ENCODE measurements at places on chromosomes 1 and 21.

DNA sequence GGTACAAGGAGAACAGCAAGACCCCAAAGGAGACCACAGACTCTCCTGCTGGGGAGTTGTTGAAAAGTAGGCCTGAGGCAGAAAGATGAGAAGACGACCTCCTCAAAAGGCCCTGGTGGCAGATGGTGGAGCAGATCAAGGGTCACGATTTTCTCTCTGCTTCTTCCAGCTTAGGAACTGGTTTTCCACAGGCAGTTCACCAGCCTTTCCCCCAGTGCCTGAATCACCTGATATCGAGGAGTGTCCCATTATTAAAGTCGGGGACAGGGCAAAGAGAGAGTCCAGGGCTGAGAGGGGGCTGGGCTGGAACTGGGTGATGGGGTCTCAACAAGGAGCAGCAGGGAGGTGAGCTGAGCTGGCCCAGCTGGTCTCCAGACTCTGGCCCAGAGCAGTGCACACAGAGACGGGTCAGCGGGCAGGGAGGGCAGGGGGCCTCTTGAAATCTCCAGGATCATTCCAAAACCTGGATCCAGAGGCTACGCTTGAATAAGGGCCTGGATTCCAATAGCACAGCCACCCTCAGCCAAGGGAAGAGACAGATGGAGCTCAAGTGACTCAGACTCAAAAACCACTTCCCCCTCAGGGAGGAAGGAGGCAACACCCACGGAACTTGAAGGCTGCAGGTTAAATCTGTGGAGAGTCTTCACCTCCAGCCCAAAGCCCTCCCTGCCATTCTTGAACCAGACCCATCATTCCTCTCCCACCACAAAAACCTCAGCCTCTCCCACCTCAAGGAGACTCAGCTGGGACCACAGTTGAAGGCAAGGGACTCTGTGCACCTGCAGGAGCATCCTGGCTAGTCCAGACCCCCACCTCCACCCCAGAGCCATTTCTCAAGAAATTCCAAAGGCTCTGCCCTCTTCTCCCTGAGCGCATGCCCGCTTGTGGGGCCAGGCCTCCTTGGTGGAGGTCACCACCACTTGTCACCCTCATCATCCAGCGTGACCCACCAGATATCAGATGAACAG, at the start of gene S100A5:
TSS of gene S100A5 (minus strand) at position 541 of the 968 bp plus-strand sequence. CDS start 743 bp downstream, outside the sequence.
- no peak for DNase-seq

GRCh38 chr1:65289449-65289848, 19.9 kb upstream of the DNAJC6 start:
- no peak for DNase-seq

DNA sequence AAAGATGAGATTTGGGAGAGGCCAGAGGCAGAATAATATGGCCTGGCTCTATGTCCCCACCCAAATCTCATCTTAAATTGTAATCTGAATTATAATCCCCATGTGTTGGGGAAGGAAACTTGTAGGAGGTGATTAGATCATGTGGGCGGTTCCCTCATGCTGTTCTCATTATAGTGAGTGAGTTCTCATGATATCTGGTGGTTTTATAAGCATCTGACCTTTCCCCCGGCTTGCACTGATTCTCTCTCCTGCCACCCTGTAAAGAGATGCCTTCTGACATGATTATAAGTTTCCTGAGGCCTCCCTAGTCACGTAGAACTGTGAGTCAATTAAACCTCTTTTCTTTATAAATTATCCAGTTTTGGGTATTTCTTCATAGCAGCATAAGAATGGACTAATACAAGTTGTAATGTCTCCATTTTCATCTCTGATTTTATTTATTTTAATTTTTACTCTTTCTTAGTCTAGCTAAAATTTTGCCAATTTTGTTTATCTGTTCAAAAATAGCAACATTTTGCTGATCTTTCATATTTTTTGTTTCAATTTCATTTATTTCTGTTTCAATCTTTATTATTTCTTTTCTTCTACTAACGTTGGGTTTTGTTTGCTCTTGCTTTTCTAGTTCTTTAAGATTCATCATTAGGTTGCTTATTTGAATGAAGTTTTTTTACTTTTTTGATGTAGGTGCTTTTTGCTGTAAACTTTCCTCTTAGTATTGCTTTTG, 67.0 kb upstream of the ZRANB2 start:
- no peak for DNase-seq

- no peak for DNase-seq
These were observed 27.1 kb upstream of the KCTD3 start for GRCh38 chr1:215539803-215540570.

DNA sequence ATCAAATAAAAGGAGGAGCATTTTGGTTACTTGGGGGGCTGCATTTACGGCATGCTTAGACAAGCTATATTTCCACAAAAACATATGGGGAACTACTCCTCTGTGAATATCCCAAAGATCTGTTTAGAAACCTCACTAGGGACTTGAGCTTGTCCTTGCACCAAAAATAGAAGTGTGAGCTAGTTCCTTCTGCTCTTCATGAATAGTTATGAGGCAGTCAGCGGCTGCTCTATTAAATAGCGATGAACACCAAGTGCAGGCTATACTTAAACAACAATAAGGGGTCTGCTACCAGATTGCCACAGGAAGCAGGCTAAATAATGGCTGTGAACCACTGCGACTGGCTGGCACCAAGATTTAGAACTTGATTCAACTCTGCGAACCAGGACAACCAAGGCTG, 190.1 kb downstream of the PCP4 start:
- no peak for DNase-seq

- no peak for DNase-seq
These were observed 76.4 kb upstream of the ZBTB18 start for GRCh38 chr1:243974451-243975292.

GRCh38 chr1:43577655-43578542, 47.2 kb downstream of the PTPRF start:
- DNase-seq: no peak

GRCh38 chr1:209433649-209434031, 149.9 kb upstream of the CAMK1G start:
- DNase-seq: no peak

DNA sequence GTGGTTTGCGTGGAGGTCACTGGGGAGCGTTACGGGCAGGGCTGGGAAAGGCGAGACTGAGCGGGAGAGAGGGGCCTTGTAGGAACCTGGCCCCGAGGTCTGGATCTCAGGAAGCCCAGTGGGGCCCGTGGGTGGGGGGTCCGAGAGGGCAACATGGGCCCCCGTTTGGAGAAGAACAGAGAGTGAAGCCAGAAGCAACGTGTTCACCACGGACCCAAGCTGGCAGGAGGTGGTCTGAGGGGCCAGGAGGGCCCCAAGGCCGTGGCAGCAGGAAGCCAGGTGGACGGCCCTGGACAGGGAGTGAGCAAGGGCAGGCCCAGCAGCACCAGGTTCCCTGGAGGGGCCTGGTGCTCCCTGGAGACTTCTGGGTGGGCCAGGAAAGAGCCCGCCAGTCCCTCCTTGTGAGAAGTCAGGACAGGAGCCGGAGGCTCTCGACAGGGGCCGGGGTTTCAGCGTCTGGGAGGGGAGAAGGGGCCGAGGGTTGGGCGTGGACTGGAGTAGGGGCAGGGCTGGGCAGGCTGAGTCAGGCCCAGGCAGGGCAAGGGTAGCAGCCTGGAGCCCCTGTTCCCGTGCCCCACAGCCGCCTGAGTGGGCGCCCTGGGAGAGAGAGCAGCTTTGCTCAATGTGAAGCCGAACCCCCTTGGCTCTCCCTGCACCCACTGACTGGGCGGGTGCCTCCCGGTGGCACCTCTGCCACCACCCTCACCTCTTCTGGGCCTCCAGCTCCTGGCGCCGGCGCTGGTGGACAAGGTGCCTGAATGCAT, 33.5 kb downstream of the CFAP74 start:
- no peak for DNase-seq

- no peak for DNase-seq
These were observed 10.1 kb downstream of the DISP3 start for GRCh38 chr1:11488966-11489625.

GRCh38 chr1:2014741-2015735, 4.1 kb upstream of the GABRD start:
- DNase-seq: no peak

DNA sequence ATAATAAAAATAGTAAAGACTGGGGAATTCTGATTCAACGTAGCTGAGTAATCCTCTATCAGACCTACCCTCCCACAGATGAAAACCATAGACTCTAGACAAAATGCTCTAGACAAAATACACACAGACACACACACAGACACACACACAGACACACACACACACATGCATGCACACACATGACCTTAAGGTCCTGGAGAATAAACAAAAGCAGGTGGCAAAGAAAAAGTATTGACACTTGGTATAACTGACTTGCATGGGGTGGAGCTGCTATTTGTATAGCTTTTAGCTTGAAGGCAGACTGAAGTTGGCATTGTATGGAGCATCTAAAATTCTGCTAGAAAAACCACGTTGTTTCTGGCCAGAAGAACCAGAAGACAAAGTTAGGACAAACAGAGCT, 29.3 kb downstream of the C1orf141 start:
- DNase-seq: no peak

GRCh38 chr1:100053727-100054126, 79.0 kb downstream of the SASS6 start:
- no peak for DNase-seq

DNA sequence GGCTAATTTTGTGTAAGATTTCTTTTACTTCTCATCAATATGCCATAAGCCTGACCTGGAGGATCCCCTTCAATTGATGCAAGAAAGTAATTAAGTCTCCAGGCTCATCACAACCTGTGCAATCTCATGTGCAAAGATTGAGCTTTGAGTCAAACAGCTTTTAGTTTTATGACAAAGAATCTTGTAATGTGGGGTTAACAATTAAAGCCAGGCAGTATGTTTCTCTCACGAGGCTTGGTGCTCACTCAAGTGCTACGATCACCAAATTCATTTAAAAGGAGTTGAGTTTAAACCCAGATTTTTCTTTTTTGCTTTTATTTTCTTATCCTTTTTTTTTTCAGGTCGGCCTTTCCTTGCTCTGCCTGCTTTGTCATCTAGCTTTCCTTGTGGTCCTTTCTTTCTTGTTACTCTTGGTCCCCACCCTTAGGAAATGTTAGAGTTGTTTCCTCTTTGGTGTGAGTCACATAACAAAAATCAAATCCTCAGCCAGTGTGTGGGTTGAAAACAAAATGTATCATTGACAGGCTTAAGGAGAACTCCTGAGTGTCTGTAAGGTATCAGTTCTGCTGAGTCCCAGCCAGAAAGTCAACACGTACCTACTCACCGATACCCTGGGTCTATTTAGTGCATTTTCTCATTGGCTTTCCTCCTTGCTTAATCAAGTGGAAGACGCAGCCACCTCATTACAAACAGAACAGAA, 1037.2 kb downstream of the ADGRL2 start:
- no peak for DNase-seq

DNA sequence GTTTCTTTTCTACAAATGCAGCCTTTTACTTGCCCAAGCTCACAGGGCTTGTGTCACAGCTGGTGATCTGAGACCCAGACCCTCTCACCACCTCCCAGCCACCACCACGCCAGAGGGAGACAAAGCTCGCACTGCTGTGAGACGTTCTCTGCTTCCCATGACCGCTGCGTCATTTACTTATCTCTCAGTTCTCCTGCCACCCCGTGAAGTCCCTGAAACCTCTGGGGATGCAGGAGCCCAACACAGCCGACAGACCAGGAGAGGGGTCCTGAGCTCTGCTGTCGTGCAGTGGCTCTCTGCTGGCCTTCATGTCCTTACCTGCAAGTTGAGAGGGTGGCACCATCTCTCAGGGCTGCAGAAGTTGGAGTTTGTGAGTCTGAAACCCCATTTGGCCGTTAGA, 77.7 kb downstream of the SLC16A1 start:
- no peak for DNase-seq

DNA sequence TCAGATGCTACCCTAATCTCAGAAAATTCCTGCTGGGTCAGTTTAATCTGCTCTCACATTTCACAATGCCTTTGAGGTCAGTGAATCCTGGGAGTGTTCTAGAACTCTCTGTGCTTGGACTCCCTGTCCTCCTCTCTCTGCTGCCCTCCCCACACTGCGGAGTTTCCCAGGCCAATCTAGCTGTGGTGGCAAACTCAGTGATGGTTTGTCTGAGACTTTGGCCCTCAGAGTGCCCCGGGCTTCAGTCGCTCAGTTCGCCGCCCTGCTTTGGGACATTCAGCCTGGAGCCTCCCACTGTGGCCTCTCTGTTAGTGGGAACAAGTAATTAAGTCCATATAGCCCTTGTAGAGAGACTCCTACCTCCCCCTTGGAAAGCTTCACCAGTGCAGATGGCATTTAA, 7.1 kb downstream of the C1orf226 start:
- no peak for DNase-seq

DNA sequence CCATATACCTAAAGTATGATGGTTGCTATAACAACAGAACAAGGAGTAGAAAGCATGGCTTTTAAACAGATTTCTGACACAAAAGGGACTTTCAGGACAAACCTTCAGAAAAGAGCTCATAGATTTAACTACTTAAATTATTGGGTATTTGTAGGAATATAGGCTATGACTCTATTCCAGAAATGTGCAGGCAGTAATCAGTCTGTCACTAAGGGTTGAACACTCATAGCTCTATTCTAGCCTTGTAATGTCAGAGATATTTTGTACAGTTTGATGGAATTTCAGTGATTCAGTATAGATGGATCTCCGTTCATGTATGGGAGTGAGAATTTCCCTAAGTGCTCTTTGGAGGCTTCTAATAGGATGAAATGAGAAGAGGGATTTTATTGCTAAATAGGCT, 82.8 kb downstream of the EXTL2 start:
- no peak for DNase-seq

DNA sequence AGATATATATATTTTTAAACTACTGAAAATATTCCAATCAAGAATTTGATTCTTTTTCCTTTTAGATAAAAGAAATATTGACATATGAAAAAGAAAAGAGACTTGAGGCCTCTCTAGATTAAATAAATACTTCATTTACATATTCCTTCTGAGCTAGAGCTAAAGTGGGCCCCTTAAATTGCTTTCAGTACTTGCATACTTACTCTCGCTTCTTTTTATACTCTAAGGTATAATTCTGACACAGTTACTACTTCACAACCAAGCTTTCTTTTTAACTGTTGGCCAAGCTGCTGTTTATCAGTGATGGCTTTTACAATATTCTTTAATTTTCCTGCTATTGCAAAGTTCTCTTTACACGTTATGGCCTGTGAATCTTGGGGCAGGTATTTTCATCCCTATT, 24.6 kb downstream of the EXTL2 start:
- DNase-seq: no peak

DNA sequence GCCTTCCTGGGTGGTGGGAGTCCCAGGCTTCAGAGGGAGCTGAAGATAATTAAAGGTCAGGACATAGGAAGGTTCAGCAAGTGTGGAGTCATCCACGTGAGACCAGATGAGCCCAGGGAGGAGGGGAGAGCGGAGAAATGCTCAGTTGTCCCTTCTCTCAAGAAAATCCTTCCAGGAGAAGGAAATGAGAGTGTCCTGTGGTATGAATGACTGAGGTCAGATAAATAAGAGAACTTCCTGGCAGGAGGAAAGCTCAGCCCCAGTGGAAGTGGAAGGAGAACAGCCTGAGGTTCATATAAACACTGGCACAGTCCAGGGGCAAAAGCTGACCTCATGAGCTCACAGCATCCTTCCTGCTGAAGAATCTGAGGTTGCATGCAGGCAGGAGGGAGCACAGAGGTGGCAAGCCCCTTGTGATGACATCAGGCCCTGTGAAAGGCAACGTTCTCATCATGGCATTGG, 97.6 kb downstream of the NAV1 start:
- no peak for DNase-seq

- no peak for DNase-seq
These were observed 857 bp upstream of the AK5 start for GRCh38 chr1:77280962-77281361.

- DNase-seq: no peak
These were observed 243.7 kb upstream of the SNX7 start for GRCh38 chr1:98417820-98418219.

GRCh38 chr1:67361641-67362040, 54.0 kb downstream of the IL12RB2 start:
- no peak for DNase-seq
